ENCODE measurements at places on chromosomes 13 and 19. TPM values are rescaled to one million over a fixed set of nuclear protein-coding genes. Genes with fewer than 3 reads are reported as not detected.

GRCh38 chr13:73429701-73430100 lies 370.9 kb downstream of the KLF5 start:
- no peak for DNase-seq

GRCh38 chr13:103883164-103883563 lies 816.9 kb upstream of the SLC10A2 start:
- DNase-seq, result peak; percentile 77

The OR7C1 gene
- not detected for polyA plus RNA-seq

The RNF6 gene
- 14.5 TPM for polyA plus RNA-seq

- no peak for DNase-seq
Measured at GRCh38 chr13:107104631-107105030, 536.7 kb upstream of the ARGLU1 start.

- no peak for DNase-seq
Measured at GRCh38 chr13:93635616-93636032, 409.0 kb downstream of the GPC6 start.

GRCh38 chr13:96172066-96172465 lies 82.2 kb downstream of the HS6ST3 start:
- no peak for DNase-seq

The GRIN3B gene
- polyA plus RNA-seq, result 0.09 TPM

The CYP2A6 gene
- polyA plus RNA-seq, result not detected

GRCh38 chr19:3821156-3821555 lies 35.0 kb upstream of the MATK start:
- no peak for DNase-seq

The FBXO27 gene
- 2.6 TPM for polyA plus RNA-seq

GRCh38 chr19:604355-604754 lies 14.7 kb downstream of the HCN2 start:
- DNase-seq, result peak; percentile 33

GRCh38 chr19:32061315-32061714 lies 284.1 kb upstream of the ZNF507 start:
- DNase-seq, result no peak

GRCh38 chr13:73765651-73766384 lies 368.4 kb downstream of the KLF12 start:
- DNase-seq, result peak; percentile 86

The CEBPA gene
- polyA plus RNA-seq, result 4.4 TPM

The RYR1 gene
- 0.68 TPM for polyA plus RNA-seq

DNA sequence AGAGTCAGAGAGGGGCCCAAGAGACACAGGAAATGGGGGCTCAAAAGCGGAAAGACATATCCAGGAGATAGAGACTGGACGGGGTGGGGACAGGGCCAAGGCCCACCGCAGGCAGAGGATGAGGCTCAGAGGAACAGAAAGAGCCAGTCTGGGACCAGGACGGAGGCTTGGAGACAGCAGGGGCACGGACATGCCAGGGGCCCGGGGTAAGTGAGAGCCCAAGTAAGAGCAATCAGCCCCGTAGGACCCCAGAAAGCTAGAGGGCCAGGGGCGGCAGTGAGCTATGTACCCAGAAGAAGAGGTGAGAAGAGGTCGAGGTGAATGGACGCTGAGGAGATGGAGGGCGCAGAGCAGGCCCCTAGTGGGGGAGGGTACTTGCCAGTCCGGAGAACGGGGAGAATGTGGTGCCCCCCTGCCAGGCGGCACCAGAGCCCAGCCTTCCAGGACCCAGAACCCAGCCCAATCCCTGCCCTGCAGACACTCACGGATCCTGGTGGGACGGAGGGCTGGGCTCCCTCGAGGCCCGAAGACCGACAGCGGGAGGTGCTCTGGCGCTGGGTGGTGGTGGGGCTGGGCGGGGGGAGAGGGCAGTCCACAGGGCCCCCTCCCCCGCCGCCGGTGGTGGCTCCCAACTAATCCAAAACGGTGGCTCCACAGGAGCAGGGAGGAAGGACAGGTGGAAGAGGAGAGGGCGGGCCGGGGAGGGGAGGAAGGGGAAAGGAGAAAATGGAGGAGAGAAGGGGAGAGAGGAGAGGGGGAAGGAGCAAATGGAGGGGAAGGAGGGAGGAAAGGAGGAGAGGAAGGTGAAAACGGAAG lies 1.0 kb downstream of the GRIK5 start:
- no peak for DNase-seq

The CALR3 gene
- polyA plus RNA-seq, result not detected

GRCh38 chr13:85287528-85287927 lies 511.7 kb downstream of the SLITRK6 start:
- no peak for DNase-seq

The ZNF223 gene
- 2.5 TPM for polyA plus RNA-seq

DNA sequence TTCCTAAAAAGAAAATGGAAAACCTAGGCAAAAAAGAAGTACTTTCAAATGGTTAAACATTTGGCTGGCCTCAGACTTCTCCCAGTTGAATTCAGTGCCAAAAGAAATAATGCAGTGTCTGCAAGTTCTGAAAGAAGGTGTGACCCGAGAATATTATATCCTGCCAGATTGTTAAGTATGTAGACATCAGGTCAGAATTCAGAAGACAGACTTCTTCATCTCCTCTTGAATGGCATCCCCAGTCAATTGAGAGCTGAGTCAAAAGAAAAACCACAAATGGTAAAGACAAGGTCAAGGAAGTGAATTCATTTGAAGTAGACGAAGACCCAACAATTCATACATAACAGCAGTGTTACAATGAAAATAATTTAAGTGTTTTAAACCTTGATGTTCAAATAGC lies 194.5 kb downstream of the NBEA start:
- DNase-seq, result no peak

DNA sequence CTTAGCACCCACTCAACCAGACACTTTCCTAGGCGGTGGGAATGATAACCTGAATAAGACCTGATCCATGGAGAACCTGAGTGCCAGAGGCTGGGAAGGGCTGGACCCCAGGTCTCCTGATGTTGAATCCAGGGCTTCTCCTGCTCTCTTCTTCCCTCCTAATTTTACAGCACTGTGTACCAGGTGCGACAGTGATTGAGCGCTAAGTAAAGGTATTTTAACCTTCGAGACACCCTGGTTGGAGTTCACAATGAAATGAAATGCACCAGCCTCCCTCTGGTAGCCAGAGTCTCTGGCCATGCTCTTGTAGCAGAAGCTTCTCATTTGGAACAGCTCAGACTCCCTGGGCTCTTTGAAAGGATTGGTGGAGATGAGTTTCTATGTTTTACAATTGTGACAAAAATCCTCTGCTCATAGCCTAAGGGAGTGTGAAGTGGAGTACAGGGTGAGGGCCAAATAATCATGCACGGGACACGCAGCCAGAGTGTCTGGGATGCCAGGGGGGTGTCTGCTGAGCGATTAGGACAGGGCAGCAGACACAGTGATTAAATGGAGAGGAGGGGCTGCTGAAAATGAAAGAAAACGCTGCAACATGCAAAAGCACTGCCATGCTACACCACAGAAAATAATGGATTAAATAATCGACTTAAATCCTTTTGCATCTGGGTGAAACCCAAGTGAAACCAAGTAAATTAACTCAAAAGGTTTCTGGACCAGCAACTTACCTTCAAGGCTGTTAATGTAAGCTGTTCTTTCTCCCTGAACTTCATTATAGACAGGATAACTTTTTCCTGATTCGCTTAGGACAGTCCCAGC lies 83.8 kb downstream of the FAM216B start:
- no peak for DNase-seq

- DNase-seq, result no peak
Measured at GRCh38 chr13:39815345-39816111, 160.1 kb downstream of the COG6 start.

GRCh38 chr13:68509734-68510621 lies 1279.8 kb upstream of the PCDH9 start:
- no peak for DNase-seq

The FFAR2 gene
- 2.5 TPM for polyA plus RNA-seq

DNA sequence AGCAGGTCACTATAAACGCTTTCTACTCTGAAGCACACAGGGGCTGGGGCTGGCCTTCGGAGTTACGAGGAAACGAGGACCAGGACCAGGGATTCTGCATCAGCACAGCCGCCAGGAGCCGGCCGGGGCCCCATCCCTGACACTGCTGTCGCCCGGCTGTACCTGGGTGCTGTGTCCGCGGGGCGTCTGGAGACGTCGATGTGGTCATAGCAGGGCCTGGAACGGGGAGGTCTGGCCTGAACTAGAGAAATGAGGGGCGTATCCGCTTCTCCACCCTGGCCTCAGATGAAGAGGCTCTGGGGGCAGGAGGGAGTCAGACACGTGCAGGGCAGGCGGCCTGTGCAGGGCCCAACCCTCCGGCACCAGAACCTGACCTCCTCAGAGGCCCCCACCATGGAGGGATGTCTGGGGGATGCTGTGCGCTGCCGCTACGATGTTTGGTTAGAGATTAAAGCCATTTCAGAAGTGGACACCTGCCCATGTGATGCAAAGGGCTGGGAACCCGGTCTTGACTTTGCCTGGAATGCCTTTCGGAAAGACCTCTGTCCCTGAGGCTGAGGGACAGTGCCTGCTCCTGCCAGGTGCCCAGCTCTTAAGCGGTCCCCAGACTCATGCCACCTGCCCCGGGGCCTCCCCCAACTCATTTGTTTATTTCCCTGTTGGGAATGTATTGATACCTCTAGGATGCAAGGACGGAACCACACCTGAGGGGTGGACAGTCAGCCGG lies 21.4 kb downstream of the GAS6 start:
- DNase-seq, result no peak

DNA sequence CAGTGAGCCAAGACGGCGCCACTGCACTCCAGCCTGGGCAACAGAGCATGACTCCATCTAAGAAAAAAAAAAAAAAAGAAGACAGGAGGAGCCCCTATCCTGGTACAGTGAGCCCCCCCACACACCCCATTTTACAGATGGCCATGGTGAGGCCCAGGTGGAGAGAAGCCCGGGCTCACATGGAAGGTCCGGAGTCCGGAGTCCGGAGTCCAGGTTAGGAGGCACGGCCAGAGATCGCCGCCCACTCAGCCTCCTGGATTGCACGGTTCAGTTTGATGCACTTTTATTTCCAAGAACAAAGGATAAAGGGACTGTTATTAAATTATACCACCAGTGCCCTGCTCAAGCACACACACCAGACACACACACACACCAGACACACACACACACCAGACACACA lies 11.3 kb upstream of the BTBD2 start:
- no peak for DNase-seq

GRCh38 chr13:41751277-41751676 lies 209.6 kb downstream of the VWA8 start:
- DNase-seq, result no peak

- DNase-seq, result peak; percentile 55
Measured at GRCh38 chr19:3095441-3096191, 1.5 kb downstream of the GNA11 start.

The KLK15 gene
- 0.07 TPM for polyA plus RNA-seq

The CCDC70 gene
- polyA plus RNA-seq, result not detected

GRCh38 chr13:95087746-95088305 lies 213.4 kb downstream of the ABCC4 start:
- DNase-seq, result no peak

DNA sequence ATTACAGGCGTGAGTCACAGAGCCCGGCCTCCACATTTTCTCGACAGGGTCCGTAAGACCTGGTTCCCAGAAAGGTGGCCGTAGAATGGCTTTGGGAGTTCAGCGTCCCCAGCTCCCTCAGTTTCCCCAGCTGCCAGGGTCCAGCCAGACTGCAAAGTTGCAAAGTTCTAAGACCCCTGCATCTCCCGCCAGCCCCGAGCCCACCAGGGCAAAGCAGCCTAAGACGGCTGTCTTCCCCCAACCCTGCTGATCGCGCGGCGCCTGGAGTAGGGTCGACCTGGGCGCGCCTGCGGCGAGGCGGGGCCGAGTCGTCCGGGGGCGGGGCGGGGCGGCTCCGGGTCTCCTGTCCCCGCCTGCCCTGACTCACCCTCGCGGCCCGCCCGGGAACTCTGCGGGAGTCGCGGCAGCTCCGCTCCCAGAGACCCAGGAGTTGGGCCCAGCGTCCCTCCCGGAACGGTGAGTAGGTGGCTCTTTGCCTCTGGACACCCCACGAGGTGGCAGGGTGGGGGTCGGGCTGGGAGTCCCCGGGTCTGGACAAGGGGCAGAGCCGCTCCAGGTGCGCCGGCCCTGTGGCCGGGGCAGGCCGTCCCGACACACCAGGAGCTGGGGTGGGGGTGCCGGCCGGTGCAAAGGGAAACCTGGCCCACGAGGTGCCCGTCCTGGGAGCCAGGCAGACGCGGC lies at the start of gene LRRC8E:
LRRC8E (plus strand) TSS at position 366 of the 681 bp plus-strand sequence. CDS start 7,094 bp downstream, outside the sequence.
- DNase-seq, result peak; percentile 91
